Globus pallidus (tissue), 1 donor: ENCODE measurements at places on chromosomes 16 and 17.

- DNase-seq = no peak
Measured at GRCh38 chr17:66661411-66662256, 173.3 kb upstream of the CACNG5 start.

DNA sequence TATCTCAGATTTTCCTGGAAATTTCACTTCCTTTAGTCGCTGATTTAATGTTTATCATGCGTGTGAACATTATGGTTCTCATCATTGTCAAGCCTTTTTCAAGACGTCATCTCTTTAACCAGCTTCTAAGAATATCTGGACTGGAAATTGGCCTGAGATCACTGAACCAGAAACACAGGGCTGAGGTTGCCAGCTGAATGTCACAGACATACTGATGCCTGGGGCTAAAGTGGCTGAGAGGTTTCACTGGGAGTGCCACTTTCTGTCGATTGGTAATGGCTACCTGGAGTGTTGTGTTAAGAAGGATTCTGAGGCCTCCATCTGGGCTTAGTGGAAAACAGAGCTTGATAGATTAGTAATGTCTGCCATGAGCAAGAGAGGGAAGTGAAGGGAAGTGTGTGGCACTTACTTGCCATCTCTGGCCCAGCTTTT, 54.2 kb downstream of the CRISPLD2 start:
- no peak for DNase-seq

GRCh38 chr16:73126525-73126853, 78.6 kb upstream of the ZFHX3 start:
- DNase-seq = no peak

GRCh38 chr16:3133844-3134243, 985 bp upstream of the ZNF213 start:
- DNase-seq = no peak

DNA sequence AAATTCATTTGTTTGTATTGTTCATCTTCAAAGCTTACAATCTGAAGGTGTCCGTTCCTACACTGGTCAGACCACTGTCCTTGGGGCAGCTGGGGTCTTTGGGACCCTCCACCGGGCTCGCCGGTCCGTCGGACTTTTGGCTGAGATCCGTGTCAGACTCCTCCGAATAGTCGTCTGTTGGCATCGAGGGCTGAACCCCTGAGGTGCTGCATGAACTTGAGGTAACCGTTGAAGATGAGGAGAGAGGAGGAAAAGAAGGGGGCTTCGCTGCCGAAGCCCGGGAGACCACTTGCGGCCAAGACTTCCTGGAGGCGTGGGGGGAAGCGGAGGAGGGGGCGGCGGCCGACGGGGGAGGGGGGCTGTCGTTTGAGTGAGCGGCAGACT, 260.8 kb downstream of the ZFHX3 start:
- DNase-seq = no peak

DNA sequence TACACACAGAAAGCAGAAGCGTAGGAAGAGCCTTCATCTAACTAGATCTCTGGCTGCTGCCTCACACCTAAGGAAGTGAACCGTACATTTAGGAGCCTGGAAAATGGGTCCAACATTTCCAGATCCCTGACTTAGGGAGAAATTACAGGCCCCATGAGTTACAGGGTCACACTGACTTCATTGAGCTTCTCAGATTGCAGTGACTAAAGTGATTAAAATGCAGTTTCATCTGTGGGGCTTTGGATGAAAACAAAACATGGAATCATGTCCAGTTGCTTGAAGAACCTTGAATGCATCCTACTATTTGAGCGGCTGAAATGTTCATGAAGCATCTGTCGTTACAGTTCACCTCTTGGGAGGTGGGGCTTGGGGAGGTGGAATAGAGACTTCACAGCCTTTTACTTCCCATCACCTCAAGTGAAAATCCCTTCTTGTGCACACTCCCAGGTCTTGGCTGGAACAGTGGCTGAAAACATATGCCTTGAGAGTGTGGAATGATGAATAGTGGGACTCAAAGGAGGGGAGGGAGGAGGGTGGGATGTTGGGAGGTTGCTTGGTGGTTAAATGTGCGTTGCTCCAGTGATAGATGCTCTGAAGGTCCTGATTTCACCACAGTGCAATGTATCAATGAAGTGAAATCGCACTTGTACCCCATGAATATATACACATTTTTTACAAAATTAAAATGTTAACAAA, 19.7 kb downstream of the TEKT3 start:
- no peak for DNase-seq

GRCh38 chr16:50887500-50888298, 145.8 kb downstream of the CYLD start:
- peak; percentile 13 for DNase-seq

DNA sequence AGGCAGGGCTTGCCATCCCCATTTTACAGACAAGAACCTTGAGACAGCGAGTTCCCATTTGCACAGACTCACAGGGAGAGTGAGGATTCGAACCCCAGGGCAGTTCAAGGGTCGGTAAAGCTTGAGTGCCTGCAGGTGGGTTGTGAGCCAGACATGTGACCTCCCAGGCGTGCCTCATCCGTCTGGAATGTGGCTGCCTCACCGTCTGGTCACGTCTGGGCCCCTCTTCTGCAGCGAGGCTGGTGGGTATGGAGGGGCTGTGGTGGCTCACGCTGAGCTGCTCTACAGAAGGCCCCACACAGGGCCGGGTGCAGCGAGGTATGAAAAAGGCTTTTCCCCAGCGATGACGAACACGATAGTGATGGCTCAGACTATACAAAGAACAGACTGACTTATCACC, 35.8 kb upstream of the LHX1 start:
- DNase-seq = no peak

DNA sequence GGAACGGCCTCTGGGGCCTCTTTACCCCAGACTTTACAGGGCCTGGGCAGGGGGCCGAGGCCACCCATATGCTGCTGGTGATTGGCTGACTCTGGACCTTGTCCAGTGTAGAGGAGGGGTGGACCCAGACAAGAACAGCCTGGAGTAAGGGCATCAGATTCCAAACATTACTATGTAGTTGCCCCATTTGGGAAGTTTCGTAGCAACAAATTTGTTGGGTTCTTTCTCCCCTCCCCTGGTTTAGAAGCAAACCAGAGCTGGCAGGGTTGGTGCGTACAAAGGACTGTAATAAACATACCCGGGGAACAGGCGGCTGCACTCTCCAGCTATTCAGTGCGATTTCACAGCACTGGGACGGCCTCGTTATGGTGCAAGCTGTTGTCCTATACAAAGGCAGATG, 145.5 kb downstream of the NTN1 start:
- no peak for DNase-seq

DNA sequence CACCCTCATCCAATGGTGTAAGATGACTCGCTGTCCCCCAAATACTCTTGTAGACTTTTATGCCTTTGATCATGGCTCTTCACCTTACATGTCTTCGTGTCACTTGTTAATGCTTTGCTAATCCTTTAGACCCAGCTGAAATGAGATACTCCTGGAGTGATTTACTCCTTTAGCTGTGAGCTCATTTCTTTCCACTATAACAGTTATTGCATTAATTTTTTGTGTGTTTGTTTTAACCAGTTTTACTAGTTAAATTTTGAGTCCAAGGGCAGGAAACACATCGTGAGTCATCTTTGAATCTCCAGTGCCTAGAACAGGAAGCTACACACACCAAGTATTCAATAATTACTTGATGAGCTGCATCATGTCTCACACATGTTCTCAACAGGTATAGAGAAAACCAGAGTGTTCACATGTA, 6.5 kb upstream of the CTCF start:
- no peak for DNase-seq

DNA sequence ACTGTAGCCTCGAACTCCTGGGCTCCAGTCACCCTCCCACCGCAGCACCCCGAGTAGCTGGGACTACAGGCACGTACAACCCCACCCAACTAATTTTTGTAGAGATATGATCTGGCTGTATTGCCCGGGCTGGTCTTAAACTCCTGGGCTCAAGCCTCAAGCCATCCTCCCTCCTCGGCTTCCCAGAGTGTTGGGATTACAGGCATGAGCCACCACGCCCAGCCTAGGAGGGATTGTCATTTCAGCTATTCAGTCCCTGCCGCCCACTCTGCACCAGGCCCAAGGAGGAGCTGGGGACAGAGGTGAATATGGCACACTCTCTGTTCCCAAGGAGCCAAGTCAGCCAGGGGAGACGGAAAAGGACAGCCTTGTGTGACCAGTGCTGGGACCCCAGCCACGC, 256.2 kb downstream of the PARN start:
- no peak for DNase-seq

DNA sequence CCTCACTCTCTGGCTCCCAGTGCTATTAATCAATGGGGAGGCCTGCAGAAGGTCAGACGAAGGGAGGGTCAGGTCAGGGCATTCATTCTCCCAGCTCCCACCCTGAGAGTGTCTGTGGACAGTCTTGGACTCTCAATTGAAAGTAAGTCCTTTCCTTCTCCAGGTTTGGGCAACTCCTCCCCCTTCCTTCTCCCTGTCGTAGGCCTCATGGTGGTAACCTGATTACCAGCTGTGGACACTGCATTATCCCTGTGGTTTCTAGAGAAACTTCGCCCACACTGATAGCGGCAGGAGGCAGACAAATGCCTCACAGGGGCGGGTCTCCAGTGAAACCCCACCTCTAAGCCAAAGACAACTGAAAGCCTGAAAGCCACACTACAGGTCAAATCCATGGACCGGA, 57.7 kb upstream of the SLC25A19 start:
- no peak for DNase-seq

DNA sequence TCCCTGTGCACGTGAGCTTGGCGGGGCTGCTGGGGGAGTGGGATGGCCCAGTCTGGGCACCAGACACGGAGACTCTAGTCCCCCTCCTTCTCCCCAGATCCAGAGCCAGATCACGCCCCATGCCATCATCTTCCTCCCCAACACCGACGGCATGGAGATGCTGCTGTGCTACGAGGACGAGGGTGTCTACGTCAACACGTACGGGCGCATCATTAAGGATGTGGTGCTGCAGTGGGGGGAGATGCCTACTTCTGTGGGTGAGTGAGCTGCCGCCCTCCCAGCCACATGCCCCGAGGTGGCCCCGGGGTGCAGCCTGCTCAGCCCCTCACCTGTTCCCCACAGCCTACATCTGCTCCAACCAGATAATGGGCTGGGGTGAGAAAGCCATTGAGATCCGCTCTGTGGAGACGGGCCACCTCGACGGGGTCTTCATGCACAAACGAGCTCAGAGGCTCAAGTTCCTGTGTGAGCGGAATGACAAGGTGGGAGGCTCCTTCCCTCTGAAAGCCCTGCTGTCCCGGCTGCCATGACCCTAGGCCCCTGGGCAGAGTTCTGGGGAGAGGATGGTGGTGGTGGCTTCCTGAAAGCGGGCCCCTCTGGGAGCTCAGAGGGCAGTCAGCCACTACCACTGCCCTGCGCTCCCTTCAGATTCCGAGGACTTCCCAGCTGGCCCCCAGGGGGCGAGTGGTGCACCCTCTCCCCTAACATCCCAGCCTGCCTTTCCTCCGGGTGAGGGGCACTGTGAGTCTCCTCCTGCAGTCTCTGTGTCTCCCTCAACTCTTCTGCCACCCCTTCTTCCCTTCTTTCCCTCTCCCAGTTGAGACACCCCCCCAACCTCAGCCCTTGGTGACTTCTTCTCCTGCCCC, 2.8 kb upstream of the C17orf107 start:
- no peak for DNase-seq

GRCh38 chr17:360092-360750, 7.6 kb upstream of the RPH3AL start:
- no peak for DNase-seq

GRCh38 chr17:68346448-68346847, 55.2 kb downstream of the ARSG start:
- DNase-seq = peak; percentile 3

GRCh38 chr17:75773808-75774470, 8.9 kb upstream of the GALK1 start:
- no peak for DNase-seq

- no peak for DNase-seq
Measured at GRCh38 chr17:66260275-66260674, 31.1 kb upstream of the APOH start.

DNA sequence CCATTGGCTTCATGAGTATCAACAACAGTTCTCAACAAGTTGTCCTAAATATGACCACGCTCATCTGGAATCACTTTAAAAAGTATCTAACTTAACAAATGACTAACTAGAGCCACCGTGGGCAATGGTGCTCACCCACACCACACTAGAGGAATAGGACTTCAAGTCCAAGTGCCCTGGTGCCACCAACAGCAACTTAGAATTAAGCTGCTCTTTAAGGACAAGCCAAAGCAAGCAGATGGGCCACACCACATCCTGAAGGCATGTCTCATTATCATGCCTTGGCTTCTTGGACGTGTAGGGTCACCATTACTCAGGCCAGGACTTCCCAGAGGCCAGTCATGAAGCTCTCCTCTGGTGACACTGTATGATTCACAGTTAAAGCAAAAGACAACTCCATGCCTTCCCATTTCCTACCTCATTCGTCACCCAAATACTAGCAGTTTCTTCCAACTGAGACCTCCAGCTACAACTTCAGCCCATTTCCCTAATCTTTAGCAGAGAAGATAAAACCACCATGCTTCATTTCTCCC, 9.4 kb upstream of the SLC6A4 start:
- no peak for DNase-seq

GRCh38 chr16:10964039-10964890, 19.9 kb downstream of the CLEC16A start:
- DNase-seq = peak; percentile 76

- peak; percentile 41 for DNase-seq
Measured at GRCh38 chr17:2580151-2580550, 13.3 kb upstream of the PAFAH1B1 start.

GRCh38 chr16:1543085-1543896, 9.8 kb downstream of the TMEM204 start:
- peak; percentile 37 for DNase-seq

- DNase-seq = peak; percentile 29
Measured at GRCh38 chr17:64343833-64344637, 46.6 kb downstream of the PECAM1 start.

DNA sequence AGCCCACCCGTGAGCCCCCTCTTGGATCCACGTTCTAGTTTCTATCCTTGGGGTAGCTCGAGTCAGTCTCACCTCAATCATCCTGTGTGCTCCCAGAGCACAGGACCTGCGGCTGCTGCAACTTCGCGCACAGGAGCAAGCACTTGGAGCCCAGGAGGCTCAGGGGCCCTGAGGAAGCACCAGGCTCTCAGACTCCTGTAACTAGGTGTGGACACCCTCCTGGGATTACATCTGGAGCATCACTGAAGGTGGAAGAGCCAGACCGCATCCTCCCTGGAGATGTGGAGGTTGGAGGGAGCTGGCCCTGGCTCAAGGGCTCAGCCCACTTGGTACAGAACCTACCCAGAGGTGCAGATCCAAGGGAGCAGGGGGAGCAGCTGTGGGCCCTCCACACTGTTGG, 2.7 kb downstream of the HBQ1 start:
- no peak for DNase-seq

DNA sequence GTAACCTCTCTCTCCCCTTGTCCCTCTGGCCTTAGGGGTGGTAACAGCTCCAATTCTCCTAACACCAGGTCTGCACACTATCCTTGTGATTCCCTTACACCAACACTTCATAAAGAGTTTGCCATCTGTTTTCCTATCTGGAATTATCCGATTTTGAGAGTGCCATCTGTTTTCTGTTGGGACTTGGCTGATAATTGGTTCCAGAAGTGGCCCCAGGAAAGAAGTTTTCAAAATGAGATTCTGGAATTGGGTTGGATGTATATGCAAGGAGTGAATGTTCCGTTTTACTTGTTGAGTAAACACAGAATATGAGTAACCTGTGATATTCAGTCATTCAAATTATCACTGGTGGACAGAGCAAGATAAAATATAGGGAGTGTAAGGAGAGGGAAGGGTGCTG, 134.1 kb upstream of the HS3ST3A1 start:
- no peak for DNase-seq
